Left lung (tissue), 14 donors: ENCODE measurements at places on chromosomes 11 and 22.

GRCh38 chr11:17407575-17407974 is 19.1 kb upstream of the KCNJ11 start:
- no peak overlapping the region for H3K4me3 ChIP-seq
- H3K4me1 ChIP-seq, result peaks cover 18% of the 10 kb centered on the region
- DNase-seq, result no peak

- peak overlapping the region; percentile 71 for H3K4me3 ChIP-seq
- H3K27me3 ChIP-seq, result no peaks in the 10 kb centered on the region
- no peaks in the 10 kb centered on the region for H3K36me3 ChIP-seq
- H3K27ac ChIP-seq, result peak overlapping the region; percentile 81
Measured at GRCh38 chr11:14499178-14499559, 442 bp downstream of the COPB1 start.

- no peak for DNase-seq
- H3K4me1 ChIP-seq, result no peaks in the 10 kb centered on the region
- H3K4me3 ChIP-seq, result no peak overlapping the region
- no peaks in the 10 kb centered on the region for H3K36me3 ChIP-seq
Measured at GRCh38 chr11:68413591-68413999, 47.0 kb upstream of the PPP6R3 start.

- no peaks in the 10 kb centered on the region for H3K36me3 ChIP-seq
- no peaks in the 10 kb centered on the region for H3K4me1 ChIP-seq
- H3K4me3 ChIP-seq, result no peak overlapping the region
Measured at GRCh38 chr11:61041755-61042518, 60.4 kb upstream of the CD5 start.
